D341Med (cell line): ENCODE measurements at places on chromosomes 5 and 9.
A peak's percentile ranks its signal among the peaks of the same experiment; 100 is the strongest.

DNA sequence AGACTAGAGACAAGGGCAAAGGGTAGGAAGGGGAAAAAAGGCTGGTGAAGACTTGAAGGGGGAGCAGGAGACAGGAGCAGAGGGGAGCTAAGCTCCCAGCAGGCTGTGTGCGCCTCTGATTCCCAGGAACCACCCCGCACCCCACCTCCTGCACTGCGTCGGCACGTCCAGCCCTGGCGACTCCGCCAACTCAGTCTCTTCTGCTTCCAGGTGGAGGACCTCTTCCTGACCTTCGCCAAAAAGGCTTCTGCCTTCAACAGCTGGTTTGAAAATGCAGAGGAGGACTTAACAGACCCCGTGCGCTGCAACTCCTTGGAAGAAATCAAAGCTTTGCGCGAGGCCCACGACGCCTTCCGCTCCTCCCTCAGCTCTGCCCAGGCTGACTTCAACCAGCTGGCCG, 30.5 kb downstream of the DYNC2I2 start:
- DNase-seq, result no peak

GRCh38 chr5:168693297-168693696, 114.1 kb upstream of the PANK3 start:
- no peak for DNase-seq

GRCh38 chr5:76852772-76853171, 3.0 kb downstream of the S100Z start:
- DNase-seq, result no peak

DNA sequence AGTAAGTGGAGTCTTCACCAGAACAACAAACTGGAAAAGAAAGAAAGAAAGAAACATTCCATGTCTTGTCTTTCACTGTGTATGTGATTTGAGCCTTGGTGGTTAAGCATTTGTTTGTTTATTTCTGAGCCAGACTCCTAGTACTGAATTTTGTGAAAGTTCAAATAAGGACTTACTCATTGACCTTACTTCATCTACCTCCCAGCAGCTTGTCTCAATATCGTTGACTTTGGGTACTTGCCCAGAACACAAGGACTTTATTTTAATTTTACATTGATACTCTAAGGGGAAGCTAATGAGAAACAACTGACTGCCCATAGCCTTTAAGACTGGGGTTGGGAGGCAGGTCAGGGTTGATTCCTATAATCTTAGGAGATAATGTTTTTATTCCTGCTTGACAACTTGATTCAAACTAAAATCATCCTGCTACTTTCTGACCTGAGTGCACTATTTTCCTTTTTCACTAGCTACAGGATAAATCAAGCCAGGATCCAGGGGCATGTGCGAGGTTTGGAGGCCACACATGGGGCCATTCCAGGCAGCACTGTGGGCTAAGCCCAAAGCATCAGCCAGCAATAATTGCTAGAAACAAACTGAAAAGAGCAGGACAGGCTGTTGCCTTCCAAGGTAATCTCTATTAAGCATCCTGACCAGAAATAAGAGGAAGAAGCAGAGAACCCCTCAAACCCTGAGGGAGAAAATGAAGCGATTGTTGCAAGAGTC, 138.9 kb upstream of the RUSC2 start:
- DNase-seq, result no peak

DNA sequence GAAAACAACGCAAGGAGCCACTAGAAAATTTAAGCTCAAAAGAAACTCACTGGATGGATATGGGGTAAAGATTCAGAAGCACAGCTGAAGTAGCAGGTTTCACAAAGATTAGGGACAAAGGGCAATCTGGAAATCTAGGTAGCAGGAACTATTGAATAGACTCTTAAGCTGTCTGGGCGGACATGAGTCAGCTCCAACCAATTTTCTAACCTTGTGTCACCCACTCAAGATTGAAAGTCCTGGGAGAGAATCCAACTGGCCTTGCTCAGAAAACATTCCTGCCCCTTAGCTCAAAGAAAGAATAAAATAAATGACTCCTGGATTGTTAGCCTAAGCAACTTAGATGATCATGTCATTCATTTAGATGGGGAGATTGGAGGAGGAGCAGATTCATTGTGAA, 69.2 kb downstream of the STK32A start:
- DNase-seq, result no peak

GRCh38 chr9:101736717-101737116, 1.7 kb downstream of the GRIN3A start:
- DNase-seq, result peak; percentile 28

- DNase-seq, result no peak
Observed at GRCh38 chr9:5552301-5552700, 42.0 kb downstream of the PDCD1LG2 start.

GRCh38 chr5:66346869-66347268, 202.8 kb downstream of the SREK1 start:
- DNase-seq, result no peak
